ENCODE measurements at places on chromosomes 7 and 10.

DNA sequence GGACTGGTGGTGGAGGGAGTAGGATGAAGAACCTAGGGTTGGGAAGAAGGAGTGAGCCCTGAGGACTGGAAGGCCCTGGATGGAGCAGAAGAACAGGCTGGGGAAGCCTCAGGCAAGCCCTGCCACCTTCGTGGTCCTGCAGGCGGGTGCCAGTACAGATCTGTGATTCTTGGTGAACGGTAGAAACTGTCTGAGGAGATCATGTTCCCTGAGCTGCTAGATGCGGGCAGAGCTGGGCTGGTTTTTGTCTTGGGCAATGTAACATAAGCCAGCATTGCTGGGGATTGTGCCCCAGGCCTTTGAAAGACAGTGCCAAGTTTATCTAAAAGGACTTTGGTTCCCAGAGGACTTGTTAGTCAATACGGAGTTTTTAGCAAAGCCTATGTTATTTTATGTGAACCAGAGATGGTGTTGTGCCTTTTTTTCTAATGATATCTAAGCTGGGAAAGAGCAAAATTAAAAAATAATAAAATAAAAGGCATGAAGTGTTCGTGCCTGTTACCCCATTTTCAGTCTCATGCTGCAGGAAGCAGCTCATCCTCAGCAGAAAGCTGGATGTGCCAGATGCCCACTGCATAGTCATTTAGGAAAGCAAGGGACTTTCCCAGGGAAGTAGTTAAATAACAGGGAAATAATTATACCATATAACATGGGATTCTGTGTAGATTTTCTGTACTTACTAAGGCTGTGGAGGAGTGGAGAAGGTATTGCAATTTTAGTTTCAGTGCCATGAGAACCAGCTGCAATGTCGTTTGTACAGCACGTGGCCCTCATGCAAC, 24.4 kb upstream of the FIGNL1 start:
- no peak for DNase-seq

DNA sequence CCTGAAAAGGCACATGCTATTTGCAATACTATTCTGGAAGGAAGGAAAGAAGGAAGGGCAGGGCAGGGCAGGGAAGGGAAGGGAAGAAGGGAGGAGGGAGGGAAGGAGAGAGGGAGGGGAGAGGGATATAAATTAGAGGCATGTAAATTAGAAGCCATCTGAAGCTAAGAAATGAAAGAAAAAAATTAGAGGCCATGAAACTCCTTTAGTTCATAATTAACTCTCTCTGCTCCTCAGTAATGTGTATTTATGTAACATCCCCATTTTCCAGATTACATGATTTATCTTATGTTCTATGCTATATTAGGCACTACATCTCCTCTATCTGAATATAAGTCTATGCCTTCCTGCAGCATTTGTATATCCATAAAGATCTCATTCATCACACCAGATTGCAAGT, 12.7 kb upstream of the JCAD start:
- no peak for DNase-seq

DNA sequence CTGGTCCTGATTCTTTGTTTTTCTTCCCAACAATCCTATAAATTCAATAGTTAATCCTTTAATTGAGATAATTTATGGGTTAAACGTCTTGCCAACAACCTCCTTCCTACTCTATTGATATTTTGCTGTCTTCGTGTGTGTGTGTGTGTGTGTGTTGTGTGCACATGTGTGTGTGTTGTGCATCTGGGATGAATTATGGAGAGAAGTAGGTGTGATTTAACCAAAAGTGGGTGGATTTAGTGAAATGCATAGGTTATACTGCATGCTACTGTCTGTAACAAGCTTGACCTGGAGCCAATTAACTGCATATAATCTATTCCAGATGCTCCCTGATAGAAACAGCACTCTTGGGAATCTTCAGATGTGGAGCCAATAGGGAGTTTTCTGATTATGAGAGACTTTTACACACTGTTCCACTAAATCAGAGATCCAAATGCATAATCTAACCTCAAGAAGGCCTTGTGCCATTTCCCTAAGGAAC, 61.2 kb downstream of the SEMA3D start:
- no peak for DNase-seq

- DNase-seq, result no peak
These were observed 722.8 kb downstream of the AUTS2 start for GRCh38 chr7:70321016-70321590.

DNA sequence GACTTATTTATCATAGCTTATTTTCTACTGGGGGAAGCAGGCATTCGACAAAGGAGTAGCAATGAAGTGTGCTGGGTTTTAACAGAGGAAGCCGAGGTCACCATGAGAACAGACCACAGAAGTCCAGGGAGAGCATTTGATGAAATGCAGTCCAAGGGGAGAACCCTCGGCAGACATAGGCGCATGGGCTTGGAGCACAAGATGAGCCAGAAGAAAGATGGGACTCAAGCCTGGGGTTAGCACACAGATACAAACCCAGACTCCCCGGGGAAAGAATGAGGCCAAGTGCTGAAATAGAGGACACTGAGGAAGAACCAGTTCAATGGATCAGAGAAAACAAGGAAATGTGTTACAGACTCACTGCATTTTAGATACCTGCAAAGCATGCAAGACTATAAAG, 209.5 kb downstream of the FAM107B start:
- DNase-seq, result no peak

DNA sequence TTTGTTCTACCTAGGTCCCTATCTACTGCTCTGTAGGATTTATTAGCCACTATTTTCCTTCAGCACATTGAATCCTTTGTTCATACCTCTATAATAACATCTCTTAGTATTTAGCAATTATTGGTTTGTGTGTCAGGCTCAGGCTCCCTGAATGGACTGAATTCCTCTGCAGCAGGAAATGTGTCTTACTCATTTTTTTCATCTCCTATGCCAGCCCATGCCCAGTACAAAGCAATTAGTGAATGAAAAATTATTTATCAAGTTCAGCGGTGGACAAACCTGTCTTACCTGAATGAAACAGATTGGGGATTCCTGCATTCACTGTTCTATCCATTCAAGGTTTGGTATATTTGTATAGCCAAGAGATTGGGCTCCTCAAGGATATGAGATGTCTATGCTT, 53.7 kb downstream of the C1GALT1 start:
- no peak for DNase-seq

DNA sequence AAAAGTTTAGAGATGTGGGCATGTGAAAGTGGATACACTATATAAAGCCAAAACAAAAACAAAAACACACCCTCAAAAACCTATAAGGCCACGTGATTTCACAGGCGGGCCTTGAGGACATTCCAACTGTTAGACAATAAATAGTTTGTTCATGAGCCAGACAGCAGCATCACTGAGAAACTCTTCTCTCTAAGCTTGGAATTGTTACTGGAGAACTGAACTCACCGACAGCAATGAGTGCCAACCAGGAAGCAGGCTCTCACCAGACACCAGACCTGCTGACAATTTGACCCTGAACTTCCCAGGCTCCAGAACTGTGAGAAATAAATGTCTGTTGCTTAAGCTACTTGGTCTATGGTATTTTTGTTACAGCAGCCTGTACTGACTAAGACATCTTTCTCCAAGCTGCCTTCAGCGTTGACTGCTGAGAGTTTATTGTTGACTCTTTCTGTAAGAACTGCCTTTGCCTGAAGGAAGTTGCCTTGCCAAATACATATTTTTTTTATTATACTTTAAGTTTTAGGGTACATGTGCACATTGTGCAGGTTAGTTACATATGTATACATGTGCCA, 107.5 kb downstream of the EPDR1 start:
- no peak for DNase-seq

GRCh38 chr10:96497391-96497790, 16.3 kb downstream of the TLL2 start:
- DNase-seq, result no peak

DNA sequence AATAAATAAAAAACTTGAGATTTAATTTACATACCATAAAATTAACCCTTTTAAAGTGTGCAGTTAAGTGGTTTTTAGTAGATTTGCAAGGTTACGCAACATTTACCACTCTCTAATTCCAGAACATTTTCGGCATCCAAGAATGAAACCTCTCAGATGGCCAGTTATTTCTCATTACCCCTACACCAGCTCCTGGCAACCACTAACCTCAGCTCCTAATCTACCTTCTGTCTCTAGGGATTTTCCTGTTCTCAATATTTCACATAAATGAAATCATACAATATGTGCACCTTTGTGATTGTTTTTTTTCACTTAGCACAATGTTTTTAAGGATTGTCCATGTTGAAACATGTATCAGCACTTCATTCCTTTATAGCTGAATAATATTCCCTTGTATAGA, 45.1 kb downstream of the INPP5F start:
- no peak for DNase-seq

GRCh38 chr7:107846324-107846723, 43.3 kb upstream of the SLC26A3 start:
- DNase-seq, result no peak

GRCh38 chr10:101968940-101969321, 87.0 kb downstream of the ARMH3 start:
- no peak for DNase-seq

- DNase-seq, result no peak
These were observed 407.2 kb upstream of the SHH start for GRCh38 chr7:156219307-156220077.

DNA sequence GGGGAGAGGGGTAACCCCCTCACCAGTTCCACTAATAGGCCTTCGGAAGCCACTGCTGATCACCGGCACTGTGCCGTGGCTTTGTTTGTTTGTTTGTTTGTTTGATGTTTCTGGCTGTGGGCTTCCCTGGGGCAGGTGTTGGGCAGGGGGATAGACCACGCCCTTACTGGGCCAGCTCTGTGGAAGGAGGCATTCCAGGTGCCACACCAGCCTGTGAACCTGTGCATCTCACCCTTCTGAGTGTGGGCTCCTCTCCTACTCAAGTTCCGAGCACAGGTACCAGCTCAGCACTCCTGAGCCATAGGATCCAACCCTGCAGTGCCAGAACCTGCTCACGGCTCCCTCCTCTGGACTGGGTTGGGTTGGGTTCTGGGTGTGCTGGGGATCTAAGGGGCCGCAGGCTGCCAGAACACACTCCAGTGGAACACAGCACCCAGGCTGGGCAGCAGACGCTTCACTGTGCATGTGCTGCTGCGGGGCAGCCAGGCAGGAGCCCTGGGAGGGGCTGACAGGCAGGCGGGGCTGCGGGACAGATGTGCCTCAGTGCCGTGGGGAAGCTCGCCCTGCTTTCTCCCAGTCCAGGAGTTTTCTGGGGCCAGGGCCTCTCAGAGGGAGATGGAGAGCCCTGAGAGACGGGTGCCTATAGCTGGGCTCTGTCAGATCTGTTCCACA, 1053.9 kb downstream of the CNTNAP2 start:
- no peak for DNase-seq

GRCh38 chr10:79399223-79399831, 46.1 kb downstream of the ZCCHC24 start:
- DNase-seq, result no peak

DNA sequence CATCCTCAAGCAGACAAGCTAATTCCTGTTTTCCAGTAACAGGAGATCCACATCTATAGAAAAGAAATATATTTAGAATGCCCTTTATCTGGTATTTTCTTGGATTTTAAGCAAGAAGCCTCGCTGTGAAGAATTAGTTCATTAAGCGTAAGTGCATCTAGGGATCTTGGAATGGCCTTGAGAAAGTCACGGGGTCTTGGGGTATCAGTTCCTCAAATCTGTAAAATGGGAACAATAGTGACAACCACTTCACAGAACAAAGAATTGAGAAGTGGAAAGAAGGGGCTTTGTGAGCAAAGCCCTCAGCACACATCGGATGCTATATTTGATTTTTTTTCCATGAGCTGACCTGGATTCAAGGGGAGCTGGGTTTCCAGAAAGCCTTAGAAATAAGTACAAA, 32.3 kb upstream of the WDFY4 start:
- DNase-seq, result no peak

- DNase-seq, result no peak
These were observed 44.3 kb upstream of the SEMA3E start for GRCh38 chr7:83693256-83693655.
